ENCODE measurements at places on chromosomes 5 and 9. TPM values are rescaled to one million over a fixed set of nuclear protein-coding genes. Genes with fewer than 3 reads are reported as not detected.

OR13C3 gene
- not detected for polyA plus RNA-seq

N4BP3 gene
- 1.1 TPM for polyA plus RNA-seq

SPINK4 gene
- 361 TPM for polyA plus RNA-seq

SLC12A7 gene
- polyA plus RNA-seq: 39.8 TPM

EEIG1 gene
- polyA plus RNA-seq: 69.4 TPM

ACTBL2 gene
- polyA plus RNA-seq: not detected

ACER2 gene
- polyA plus RNA-seq: 1.1 TPM

CD14 gene
- 9.2 TPM for polyA plus RNA-seq

IGFBPL1 gene
- not detected for polyA plus RNA-seq

SYNPO gene
- 44.0 TPM for polyA plus RNA-seq

SLC1A1 gene
- polyA plus RNA-seq: 41.8 TPM

Measured in small intestine (tissue), 16 donors.